ENCODE measurements at places on chromosomes 1 and 21.
A peak's percentile ranks its signal among the peaks of the same experiment; 100 is the strongest.

DNA sequence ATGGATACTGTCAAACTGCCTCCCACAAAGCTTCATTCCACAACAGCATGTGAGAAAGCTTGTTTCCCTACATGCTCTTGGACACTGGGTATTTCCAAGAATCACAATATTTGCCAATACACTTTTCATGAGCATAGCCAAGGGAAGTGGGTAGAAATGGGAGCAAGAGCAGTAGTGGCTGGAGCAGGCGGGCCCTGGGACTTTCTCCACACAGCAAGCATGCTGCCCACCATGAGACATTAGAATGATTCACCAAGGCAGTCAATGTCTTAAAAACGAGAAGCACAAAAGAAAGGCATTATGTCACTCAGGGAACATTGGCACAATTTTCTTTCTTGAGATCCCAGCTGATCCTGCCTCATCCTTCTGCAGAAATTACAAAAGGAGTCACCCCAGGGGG lies 371.6 kb upstream of the RUNX1 start:
- DNase-seq, result no peak

GRCh38 chr1:221002601-221003000 lies 123.4 kb downstream of the HLX start:
- no peak for DNase-seq

DNA sequence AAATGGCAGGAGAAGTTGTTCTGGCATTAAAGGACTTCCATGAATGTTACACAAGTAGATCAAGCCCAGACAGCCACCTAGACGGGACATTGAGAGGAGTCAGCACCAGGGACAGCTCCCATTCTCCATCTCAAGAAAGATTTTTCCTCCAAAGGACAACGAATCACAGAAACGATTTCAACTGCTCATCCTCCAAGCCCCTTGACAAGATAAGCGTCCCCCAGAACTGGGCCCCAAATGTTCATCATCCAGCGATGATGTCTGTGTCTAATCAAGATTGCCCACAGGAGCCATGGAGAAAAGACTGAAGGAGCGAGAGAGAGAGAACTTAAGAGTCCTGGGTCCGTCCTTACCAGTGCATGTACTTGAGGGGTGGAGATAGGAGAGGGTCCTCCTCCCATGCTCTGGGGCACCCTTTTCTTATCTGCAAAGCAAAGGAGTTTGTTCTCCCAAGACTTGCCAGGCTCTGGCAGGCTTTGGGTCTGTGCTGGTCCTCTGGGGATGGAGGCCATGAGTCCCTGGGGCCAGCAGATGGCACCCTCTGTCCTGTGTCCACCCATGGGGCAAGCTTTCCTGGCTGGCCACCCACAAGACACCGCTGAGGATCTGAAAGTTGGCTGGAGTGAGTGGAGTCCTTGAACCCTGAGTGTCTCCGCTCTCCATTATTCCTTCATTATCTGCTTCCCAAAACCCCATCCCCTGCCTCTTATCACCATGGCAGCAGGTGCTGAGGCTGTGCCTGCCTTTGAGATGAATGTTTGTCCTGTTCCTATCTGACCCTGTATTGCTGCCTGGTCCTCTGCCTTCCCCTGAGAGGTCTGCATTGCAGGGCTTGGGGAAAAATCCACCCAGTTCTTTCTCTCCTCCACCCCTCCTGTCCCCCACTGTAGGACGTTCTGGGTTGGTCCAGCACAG lies 164.6 kb downstream of the ACTL8 start:
- DNase-seq, result no peak

- DNase-seq, result no peak
Observed at GRCh38 chr1:182867861-182868260, 28.7 kb downstream of the DHX9 start.

- DNase-seq, result peak; percentile 57
Observed at GRCh38 chr1:228013935-228014930, 7.4 kb downstream of the WNT3A start.

DNA sequence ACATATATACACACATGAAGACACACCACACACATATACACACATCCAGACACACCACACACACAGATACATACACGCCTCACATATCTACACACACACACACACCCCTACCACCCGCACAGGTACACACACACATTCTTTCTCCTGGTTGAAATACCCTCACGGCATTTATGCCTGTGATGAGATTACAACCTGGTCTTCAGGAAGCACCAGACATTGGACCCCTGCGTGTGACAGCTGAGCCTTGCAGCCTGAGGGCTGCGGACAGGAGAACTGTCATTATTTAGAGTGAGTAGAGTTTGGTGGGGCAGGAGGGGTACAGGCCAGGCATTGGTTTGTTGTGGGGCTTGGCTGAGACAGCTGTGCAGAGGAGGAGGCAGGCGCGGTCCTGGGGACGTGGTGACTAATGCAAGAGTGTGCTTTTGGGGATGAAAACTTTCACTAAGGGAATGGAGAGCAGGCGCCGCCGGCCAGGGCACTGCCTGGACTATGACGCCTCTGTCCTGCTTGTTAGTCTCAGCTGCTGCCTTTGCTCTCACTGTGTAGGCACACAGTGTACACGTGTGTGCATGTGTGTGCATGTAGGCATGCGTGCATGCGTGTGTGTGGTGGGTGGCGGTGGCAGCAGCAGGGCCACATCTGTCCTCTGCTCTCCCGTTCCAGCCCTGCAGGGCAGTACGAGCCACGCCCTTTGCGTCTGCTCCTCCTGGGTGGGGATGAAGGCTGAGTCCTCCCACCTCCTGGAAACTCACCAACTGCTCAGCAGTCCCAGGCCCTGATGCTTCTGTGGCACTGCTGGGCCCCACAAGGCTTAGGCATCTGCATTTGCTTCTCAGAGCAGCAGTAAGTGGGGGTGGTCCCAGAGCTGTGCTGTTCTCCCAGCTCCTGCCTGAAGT lies 57.6 kb downstream of the SPSB1 start:
- DNase-seq, result no peak

DNA sequence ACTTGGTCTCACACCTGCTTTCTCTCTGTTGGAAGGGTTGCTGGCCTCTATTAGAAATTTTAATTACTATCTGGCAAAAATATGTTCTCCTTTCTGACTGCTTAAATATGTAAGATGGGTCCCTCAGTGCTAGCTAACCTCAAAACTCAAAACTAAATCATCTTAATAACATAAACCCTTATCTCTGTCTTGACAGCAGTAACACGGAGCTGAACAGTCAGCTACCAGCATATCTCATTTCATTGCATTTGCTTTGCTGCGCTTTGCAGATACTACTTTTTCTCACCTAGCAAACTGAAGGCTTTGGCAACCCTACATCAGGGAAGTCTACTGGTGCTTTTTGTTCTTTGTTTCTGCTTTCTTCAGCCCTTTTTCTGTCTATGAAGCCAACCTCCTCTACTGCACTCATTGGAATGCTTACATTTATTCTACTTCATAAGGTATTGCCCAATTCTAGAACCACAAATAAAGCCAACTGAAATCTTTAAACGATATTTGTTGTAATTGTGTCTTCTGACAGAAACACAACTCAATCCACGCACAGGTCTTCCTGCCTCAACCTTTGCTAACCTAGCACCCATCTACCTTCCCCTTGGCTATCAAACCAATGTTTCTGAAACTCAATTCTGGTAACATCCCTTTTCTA lies 95.6 kb downstream of the RERE start:
- no peak for DNase-seq

GRCh38 chr1:193471981-193472380 lies 285.6 kb upstream of the B3GALT2 start:
- DNase-seq, result no peak

DNA sequence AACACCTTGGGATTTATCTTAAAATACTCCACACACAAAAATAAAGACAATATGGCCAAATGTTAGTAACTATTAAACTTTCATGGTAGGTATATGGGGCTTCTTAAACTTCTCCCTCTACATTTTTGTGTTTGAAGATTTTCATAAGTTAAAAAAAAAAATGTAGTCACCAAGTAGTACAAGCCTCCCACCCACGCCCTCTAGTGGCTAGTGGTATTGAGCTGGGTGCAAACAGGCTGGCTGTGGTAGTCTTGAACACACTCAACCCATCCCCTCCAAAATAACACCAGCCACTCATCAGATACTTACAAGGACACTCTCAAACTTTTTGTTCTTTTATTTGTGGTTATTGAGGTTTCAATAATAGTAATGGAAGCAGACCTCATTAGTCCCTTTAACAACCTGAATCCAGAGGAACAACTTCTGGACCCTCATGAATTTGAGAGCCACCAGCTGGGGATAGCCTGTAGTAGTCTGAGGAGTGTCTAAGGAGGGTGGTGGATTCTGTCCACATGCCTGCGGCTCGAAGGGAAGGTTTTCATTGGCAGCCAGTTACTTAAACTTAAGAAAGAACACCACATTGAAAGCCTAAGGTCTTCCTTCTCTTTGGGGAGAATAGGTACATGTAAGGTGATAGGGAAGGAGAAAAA lies 15.6 kb downstream of the RD3 start:
- peak; percentile 79 for DNase-seq

- DNase-seq, result peak; percentile 71
Observed at GRCh38 chr1:21175670-21176581, 771 bp downstream of the EIF4G3 start.

GRCh38 chr1:26279456-26280332 lies at the start of gene SH3BGRL3:
Gene SH3BGRL3, plus strand, starts transcription at chr1:26280086. Its CDS starts 70 bp downstream, at chr1:26280156.
- DNase-seq, result peak; percentile 92

GRCh38 chr1:188594542-188595235 lies 1765.9 kb downstream of the PLA2G4A start:
- no peak for DNase-seq

- no peak for DNase-seq
Observed at GRCh38 chr1:160949881-160950280, 4.7 kb downstream of the ITLN2 start.

DNA sequence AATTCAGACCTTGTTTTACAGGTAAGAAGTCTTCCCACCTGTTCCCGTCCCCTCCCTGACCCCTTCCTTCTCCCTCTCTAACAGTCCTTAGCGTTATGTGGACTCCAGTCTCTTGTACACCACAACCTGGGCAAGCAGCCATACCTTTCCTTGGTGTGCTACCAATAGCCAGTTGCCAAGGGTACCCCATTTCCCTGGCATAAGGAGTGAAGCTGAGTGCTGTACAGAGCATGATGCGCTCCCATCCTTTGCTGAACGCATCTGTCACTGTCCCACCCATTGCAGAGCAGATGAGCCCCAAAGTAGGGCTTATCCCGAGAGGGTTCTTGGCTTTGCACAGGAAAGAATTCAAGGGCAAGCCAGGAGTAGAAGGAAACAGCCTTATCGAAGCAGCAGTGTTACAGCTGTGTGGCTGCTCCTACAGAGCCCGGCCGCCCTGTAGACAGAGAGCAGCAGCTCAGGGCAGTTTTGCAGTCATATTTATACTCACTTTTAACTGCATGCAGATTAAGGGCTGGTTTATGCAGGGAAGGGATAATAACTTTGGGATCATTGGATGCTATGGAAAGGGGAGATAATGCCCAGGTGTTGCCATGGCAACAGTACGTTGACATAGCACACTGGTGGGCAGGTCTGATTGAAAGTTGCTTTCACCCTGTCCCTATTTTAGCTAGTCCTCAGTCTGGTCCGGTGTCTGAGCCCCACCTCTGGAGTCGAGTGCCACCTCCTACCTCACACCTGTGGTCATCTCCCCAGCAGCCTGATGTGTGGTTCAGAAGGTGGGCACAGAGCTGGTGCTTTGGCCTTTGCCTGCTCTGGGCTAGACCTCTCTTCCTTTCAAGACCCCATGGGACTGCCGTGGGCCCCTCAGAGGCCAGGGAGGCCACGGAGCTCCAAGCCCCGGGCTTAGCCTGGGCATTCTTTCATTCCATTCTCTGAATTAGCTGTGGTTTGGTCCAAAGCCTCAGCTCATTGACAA lies 5.1 kb downstream of the FHAD1 start:
- no peak for DNase-seq

GRCh38 chr21:44531606-44532564 lies 8.1 kb downstream of the KRTAP10-1 start:
- peak; percentile 49 for DNase-seq

GRCh38 chr1:55580845-55581332 lies 365.7 kb upstream of the USP24 start:
- DNase-seq, result no peak

DNA sequence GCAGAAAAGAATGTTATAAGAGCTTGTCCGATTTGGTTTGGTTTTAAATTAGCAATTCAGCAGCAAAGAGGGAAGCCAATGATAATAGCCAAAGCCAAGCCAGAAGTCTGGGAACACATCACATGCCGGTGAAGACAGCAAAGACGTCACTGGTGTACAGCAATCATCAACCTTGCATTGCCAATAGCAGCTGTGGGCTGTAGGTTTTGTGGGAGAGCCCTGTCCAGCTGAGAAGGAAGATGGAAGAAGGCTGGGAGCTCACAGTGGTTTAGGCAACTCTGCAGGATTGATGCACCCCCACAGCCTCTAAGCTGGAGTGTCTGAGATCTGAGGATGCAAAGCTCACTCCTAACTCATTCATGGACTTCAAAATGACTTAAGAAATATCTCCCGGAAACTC lies 338.7 kb downstream of the SIPA1L2 start:
- no peak for DNase-seq

- no peak for DNase-seq
Observed at GRCh38 chr1:116515702-116516101, 55.1 kb downstream of the CD58 start.

GRCh38 chr1:67764633-67765032 lies 68.6 kb downstream of the GNG12 start:
- no peak for DNase-seq

DNA sequence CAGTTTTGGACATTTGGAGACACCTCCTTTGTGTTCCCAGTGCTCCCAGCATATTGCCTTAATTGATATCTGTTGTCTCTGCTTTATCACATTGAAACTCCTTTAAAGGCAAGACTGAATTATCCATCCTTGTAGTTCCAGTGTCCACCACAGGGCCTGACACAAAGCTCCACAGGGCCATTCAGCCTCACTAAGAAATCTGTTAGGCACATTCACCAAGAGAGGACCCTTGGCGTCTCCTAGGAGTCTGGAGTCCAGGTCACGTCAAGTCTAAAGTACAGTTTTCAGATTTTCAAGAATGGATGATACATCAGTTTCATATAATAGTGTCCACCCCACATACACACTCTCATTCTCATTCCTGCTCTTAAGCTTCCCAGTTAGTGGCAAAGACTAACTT lies 4.8 kb downstream of the ACP6 start:
- DNase-seq, result no peak

DNA sequence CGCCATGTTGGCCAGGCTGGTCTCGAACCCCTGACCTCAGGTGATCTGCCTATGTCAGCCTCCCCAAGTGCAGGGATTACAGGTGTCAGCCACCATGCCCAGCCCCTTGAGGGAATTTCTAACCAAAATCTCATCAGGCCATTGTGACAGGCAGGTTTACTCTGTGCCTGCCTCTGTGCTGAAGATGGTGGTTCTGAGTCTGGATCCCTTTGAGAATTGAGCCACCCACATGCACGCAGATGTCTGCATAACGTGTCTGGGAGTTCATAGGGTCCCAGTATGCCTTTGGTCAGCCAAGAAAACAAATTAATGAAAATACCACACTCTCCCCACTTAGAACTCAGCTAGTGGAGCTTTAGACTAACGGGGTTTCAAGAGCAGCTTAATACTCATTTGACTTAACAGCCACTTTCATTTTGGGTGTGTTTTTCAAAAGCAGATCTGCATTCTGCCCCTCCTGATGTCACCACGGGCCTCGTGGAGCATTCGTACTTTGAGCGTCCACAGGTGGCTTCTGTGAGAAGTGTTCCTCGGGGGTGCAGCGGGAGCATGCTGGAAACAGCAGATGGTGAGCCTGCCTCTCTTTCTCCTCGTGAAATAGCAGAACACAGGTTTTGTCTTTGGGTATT lies 45.3 kb downstream of the DIP2A start:
- no peak for DNase-seq

GRCh38 chr1:159214149-159214760 lies 9.6 kb downstream of the ACKR1 start:
- no peak for DNase-seq

Data from sciatic nerve (tissue), 2 donors.